ENCODE measurements at places on chromosomes 5 and 9.

- no peak for DNase-seq
Measured at GRCh38 chr9:28073270-28073669, 500.0 kb upstream of the C9orf72 start.

- DNase-seq = no peak
Measured at GRCh38 chr5:9015260-9015936, 530.5 kb downstream of the SEMA5A start.

- DNase-seq = no peak
Measured at GRCh38 chr9:107190061-107190935, 92.8 kb upstream of the RAD23B start.

- no peak for DNase-seq
Measured at GRCh38 chr9:93246526-93246925, 62.6 kb downstream of the WNK2 start.

GRCh38 chr9:36798350-36799065 lies 225.8 kb downstream of the MELK start:
- no peak for DNase-seq

DNA sequence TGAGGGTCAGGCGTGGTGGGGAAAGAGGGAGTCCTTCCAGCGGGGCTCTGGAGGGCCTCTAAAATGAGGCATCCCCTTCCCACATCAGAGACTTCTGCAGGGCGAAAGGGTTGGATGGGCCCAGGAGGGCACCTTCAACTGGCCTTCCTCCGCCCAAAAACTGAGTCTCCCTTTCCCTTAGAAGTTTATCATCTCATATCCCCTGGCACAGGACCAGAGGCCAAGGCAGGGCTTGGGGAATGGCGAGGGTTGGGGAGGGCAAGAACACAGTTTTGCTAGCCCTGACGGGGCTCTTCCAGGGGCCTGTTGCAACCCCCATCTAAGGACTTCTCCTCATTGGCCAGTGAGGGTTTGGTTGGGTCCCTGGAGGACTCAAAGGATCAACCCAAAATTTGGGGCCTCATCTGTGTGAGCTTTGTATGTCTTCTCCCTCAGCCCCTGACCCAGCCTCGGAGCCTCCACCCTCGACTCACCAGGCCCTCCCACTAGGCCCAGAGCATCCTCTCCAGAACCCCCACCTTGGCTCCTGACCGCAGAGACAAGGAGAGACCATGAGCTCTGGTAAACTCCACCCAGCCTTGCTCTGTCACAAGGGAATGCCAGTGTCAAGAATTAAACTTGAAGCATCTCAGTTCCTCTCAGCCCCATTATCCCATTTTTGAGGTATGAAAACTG lies 24.1 kb downstream of the AQP7 start:
- DNase-seq = no peak

- no peak for DNase-seq
Measured at GRCh38 chr9:75997206-75997605, 106.7 kb downstream of the PCSK5 start.

DNA sequence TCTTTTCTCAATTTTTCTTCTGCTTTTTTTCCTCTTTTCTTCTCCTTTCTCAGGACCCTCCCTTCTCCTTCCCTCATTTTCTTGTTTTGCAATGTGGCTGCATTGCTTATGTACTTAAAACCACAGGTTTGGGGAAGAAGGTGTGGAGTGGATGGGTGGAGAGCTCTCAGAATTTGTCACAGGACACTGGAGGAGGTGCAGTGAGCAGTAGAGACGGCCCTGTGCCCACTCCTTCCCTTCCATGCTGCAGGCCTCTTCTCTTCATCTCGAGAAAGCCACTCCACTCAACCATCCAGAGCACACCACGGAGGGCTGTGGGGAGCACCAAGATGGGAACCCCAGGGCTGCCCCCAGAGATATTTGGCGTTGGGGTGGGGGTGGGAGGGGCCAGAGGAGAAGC lies 92.3 kb downstream of the FSTL4 start:
- no peak for DNase-seq

DNA sequence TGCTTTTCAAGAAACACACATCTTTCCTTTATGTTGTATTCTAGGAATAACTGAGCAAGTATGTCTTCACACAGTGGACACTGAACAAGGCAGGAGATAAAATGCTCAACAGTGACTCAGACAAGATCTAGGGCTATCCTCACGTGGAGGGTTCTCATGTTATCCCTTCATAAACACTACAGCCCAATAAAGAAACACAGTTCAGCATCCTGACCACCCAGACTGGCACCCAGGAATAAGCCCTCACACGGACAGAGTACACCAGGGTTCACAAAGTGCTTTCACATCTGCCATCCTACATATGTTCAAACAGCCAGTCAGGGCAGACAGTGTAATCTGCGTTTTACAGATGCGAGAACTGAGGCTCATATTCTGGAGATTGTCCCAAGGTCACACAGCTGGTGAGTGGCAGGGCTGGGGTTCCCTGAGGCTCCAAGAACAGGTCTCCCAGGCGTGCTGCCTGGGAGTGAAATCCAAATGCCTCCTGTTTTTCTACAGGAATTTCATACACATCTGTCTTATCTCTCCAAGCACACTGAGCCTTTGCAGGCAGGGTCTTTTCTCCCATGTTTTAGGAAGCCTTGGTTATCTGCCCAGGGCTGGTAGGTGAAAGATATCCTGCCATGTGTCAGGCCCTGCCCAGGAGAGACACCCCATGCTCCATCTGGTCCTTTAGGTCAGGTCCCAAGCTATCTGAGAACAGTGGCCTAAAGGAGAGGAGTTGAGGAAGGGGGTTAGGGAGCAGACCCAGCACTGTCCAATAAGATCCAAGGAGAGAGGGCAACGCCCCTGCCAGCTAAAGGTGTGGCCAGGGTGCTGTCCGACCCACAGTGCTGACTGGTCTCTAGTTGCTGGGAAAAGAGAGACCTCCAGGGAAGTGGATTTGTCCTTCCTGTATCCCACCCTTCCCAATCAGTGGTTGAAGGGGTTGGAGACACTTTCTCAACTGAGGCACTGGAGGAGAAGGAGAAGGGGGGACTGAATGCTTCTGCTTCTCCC lies 47.9 kb upstream of the XPA start:
- no peak for DNase-seq

GRCh38 chr9:133863257-133863592 lies 125.1 kb upstream of the SARDH start:
- DNase-seq = no peak

GRCh38 chr5:132426525-132427138 lies 57.1 kb downstream of the SLC22A5 start:
- peak; percentile 64 for DNase-seq

DNA sequence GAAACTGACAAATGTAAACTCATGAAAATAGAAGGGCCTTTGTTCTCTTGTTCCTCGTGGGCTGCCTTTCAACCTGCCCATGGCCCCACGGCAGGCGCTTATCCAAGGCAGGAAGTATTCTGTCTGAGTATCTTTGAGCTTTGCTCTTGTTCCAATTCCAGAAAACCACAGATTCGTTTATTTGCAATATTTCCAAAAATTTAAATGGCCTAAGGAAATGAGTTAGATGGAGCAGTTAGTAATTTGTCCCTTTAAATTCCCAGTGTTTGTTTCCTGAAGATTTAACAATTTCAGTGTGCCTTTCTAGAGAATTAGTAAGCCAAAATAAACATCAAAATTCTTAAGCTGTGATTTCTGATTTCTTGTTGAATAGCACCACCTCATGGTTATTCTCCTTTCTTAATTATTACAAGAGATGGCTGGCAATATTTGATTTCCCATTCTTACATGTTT lies 299.4 kb upstream of the RASA1 start:
- no peak for DNase-seq
